ENCODE measurements at places on chromosomes 7 and 10. TPM values are rescaled to one million over a fixed set of nuclear protein-coding genes. Genes with fewer than 3 reads are reported as not detected.

Gene WNT8B
- total RNA-seq: not detected

DNA sequence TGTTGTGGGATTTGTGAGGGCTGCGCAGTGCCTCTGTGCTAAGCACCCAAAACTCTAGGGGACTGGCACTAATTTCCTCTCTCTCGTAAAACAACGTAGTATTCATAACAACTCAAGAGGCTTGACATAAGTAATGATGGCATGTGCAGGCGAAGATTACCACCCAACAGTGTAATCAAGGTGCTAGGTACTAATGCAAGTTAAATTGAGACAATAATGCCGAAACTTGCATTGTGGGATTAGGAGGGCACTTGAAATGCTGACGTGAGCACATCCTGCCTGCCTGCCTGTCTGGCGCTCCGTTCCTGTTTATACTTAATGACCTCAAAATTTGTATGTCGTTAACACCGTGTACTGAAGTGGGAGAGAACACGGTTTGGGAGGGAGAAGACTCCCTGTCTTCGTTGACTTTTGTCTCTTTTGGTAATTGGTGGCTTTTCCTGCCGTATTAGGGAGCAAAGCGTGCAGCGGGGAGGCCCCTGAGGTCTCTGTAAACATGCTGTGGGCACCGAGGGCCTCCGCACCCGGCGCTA is 139.0 kb downstream of the MGMT start:
- DNase-seq: no peak
- H3K4me3 ChIP-seq: no peak overlapping the region
- no peaks in the 10 kb centered on the region for H3K36me3 ChIP-seq
- no peak overlapping the region for H3K27ac ChIP-seq
- no peaks in the 10 kb centered on the region for H3K27me3 ChIP-seq

Gene NRF1
- 6.8 TPM for total RNA-seq

DNA sequence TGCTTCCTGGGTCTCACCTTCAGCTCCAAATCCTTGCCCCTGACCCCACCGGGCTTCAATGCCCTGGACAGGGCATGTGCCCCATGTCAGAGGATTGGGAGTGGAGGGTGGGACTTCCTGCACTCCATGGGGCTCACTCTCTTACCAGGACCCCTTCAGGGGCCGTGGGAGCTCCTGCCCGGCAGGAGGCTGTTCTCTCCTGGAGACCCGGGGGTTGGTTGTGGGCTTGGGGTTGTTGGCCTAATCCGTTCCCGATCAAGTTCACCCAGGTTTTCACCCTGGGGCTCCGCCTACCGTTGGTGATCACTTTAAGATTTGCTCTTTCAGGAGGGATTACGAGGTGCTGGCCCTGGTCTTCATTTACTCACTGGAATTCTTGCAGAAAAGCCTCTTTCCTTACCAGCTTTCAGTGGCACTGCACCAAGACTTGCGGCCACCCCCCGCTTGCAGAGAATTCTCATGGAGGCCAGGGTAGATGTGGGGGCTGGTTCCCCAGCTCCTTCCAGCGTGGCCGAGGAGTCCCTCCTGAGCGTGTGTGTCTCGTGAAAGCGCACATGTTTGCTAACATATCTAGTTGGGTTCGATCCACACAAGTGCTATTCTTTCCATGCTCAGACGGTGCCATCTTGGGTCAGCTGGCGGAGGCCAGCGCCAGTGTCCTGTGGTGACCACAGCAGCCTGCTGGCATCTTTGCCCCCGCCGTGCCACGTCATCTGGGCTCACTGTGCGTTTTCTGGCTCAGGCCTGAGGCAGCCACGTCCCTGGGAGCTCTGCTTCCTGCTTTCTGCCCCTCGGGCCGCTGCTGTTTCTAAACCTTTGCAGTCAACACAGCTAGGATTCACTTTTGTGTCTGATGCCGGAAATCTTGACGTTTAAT is 15.6 kb downstream of the PWWP2B start:
- DNase-seq: no peak
- H3K4me1 ChIP-seq: no peaks in the 10 kb centered on the region
- no peaks in the 10 kb centered on the region for H3K27me3 ChIP-seq
- no peak overlapping the region for H3K4me3 ChIP-seq
- peak overlapping the region; percentile 60 for H3K27ac ChIP-seq

GRCh38 chr10:104327745-104328645 is 10.3 kb downstream of the ITPRIP start:
- H3K27ac ChIP-seq: peak overlapping the region; percentile 47
- H3K27me3 ChIP-seq: no peaks in the 10 kb centered on the region

- H3K4me1 ChIP-seq: no peaks in the 10 kb centered on the region
- no peaks in the 10 kb centered on the region for H3K27me3 ChIP-seq
- DNase-seq: no peak
- H3K27ac ChIP-seq: no peak overlapping the region
- no peaks in the 10 kb centered on the region for H3K36me3 ChIP-seq
These were observed 16.1 kb upstream of the JCAD start for GRCh38 chr10:30075481-30075880.

DNA sequence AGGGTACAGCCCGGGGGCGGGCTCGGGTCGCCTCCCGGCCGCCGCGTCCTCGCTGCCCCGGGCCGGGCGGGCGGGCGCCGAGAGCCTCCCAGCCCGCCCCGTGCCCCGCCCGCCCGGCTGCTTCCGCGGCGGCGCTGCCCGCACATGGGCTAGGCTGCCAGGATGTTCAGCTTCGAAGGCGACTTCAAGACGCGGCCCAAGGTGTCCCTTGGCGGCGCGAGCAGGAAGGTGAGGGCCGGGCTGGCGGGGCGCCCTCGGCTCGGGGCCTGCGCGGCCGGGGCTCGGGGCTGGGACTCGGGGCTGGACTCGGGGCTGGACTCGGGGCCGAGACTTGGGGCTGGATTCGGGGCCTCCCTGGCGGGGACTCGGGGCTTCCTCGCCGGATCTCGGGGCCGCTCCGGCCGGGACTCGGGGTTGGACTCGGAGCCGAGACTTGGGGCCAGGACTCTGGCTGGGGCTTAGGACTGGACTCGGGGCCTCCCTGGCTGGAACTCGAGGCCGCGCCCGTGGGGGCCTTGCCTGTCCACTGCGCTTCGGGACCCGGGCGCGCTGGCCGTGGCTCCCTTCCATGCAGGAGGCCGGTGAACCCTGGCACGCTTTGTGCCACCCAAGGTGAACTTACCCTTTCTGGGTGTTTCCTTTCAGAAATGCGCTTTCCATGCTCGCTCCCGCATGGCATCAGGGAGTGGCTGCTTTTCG is 534 bp downstream of the UBE3C start:
- H3K36me3 ChIP-seq: no peaks in the 10 kb centered on the region
- peaks cover 12% of the 10 kb centered on the region for H3K4me1 ChIP-seq
- H3K27ac ChIP-seq: peak overlapping the region; percentile 72
- peak; percentile 62 for DNase-seq
- H3K27me3 ChIP-seq: no peaks in the 10 kb centered on the region
- H3K4me3 ChIP-seq: peak overlapping the region; percentile 64

Gene CLDN3
- 16.7 TPM for total RNA-seq

- DNase-seq: no peak
- no peak overlapping the region for H3K4me3 ChIP-seq
- no peaks in the 10 kb centered on the region for H3K27me3 ChIP-seq
- H3K27ac ChIP-seq: peak overlapping the region; percentile 76
- no peaks in the 10 kb centered on the region for H3K4me1 ChIP-seq
These were observed 150.1 kb upstream of the KLF6 start for GRCh38 chr10:3935141-3935540.

Gene TMEM176A
- 707 TPM for total RNA-seq

Gene TMEM178B
- total RNA-seq: under 0.01 TPM

DNA sequence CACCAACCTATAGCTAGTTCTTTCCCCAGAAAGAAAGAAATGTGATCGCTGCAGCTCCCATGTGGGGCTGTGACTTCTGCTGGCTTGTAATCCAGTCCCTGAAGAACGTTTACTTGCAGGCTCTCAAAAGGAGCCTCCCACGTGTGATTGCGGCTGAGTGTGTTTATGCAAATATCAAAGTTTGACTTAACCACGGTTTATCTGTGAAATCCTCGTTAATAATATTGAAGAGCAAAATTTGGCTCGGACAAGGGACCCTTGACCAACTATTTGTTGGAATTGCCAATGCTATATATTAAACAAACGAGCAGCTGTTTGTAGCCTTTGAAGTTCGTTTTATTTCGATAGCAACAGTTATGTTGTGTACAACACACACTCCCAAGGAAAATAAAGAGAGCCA is 470.1 kb upstream of the NRP1 start:
- no peaks in the 10 kb centered on the region for H3K4me1 ChIP-seq
- no peaks in the 10 kb centered on the region for H3K27me3 ChIP-seq
- H3K27ac ChIP-seq: no peak overlapping the region
- H3K4me3 ChIP-seq: no peak overlapping the region
- no peak for DNase-seq

- H3K4me1 ChIP-seq: no peaks in the 10 kb centered on the region
- no peak for DNase-seq
- no peak overlapping the region for H3K4me3 ChIP-seq
- no peaks in the 10 kb centered on the region for H3K27me3 ChIP-seq
These were observed 43.4 kb upstream of the CCDC7 start for GRCh38 chr10:32402499-32402898.

Gene MRLN
- not detected for total RNA-seq

GRCh38 chr10:132096223-132096622 is 30.5 kb downstream of the JAKMIP3 start:
- H3K36me3 ChIP-seq: no peaks in the 10 kb centered on the region
- H3K27ac ChIP-seq: no peak overlapping the region
- no peaks in the 10 kb centered on the region for H3K27me3 ChIP-seq
- no peak for DNase-seq

DNA sequence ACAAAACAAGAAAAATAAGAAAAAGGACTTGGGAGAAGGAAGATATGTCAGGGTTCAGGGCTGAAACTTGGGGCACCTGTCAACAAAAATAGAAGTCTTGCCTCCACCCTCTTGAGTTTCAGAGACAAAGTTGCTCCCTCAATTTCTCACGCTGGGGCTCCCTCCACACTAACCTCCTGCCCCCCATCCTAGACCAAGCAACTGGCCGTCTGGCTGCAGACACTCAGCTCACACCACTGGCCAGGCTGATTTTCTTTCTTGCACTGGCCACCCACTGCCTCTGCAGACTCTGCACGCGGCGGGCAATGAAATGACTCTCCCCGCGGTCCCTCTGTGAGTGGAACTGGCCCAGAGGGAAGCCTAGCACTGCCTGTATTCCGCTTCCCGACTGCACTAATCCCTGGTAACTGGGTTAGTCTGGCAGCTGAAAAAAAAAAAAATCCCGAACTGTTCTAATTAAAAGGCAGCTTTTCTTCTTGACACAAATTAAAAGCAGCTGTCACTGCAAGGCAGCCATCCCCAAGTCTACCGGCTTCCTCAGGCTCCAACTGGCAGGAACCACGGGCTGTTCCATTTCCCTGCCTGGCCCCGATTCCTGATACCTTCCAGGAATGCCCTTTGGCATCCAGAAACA is 83.5 kb downstream of the SPDYE5 start:
- H3K36me3 ChIP-seq: no peaks in the 10 kb centered on the region
- no peaks in the 10 kb centered on the region for H3K4me1 ChIP-seq
- H3K27me3 ChIP-seq: no peaks in the 10 kb centered on the region
- no peak overlapping the region for H3K4me3 ChIP-seq

DNA sequence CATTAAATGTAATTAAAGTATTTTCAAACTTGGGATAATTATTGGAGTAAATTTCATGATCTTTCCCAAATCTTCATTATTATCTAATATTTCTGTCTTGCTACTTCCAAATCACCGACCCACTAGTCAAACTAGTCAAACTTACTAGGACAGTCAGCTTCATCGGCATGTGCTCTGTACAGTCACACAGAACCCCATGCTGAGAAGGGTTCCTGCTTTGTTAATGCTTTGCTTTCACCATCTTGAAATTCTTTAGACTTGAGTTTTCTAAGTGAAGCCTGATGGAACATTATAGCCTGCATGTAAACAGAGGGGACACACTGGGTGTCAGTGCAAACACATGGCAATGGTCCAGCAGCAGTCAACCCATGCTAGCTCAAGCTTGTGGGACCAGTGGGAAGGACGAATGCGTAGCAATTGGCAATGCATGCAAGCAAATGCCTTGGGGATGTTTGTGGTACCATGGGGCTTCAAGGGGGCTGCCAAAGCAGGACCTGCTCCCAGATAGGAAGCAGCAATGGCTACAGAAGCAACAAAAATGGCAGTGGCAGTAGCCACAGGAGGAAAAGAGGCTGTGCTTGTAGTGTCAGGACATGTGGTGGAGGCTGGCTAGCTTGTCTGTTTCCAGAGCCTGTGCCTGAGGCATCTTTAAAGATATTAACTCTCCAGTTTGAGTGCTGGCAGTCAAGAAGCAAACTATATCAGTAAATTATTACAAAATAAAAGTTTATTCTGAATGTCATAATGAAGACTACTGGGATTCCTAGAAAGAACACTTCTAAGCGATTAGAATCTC is 441.1 kb upstream of the SEMA3D start:
- no peaks in the 10 kb centered on the region for H3K27me3 ChIP-seq
- no peaks in the 10 kb centered on the region for H3K4me1 ChIP-seq
- no peak for DNase-seq
- no peak overlapping the region for H3K27ac ChIP-seq

DNA sequence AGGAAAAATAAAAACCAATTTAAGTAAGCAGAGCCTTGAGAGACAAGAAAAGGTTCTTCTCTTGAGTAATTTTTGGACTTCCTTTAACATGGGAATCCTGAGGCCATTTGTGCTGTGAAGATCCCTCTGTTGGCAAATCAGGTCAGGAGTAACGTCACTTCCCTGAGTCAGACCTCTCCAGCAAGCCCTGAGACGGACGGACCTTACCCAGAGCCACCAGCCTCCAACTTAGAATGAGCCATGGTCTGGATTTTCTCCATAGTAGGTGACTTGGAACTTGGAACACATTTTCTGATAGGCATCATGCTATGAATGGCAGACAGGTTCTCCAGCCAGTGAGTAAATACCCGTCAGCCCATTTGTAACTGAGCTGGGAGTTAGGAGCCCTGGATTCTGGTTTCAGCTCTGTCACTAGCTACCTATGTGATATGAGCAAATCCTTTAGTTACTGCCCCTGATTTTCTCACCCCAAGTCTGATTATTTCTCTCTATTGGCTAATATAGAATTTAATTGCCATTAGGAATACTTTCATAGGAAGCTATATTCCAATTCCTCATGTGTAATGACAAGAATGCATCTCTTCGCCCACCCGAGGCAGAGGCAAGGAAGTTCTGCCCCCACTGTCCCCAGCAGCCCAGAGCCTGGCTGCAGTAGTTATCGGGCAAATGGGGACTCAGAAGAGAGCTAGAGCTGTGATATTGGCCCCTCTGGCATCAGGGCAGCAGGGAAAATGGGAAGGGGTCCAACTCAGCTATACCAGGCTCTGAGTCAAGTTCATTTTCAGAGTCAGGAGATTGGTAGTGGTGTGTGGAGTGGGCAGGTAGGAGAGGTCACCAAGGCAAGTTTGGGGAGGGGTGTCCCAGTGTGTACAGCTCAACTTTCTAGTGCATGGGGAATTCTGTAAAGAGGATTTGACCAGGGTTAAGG is 153.7 kb upstream of the AGK start:
- no peaks in the 10 kb centered on the region for H3K27me3 ChIP-seq
- H3K4me3 ChIP-seq: no peak overlapping the region
- no peaks in the 10 kb centered on the region for H3K36me3 ChIP-seq
- DNase-seq: no peak
- no peak overlapping the region for H3K27ac ChIP-seq
- H3K4me1 ChIP-seq: no peaks in the 10 kb centered on the region

- H3K27ac ChIP-seq: no peak overlapping the region
- no peaks in the 10 kb centered on the region for H3K27me3 ChIP-seq
- no peak for DNase-seq
- no peak overlapping the region for H3K4me3 ChIP-seq
These were observed 208.5 kb downstream of the RNLS start for GRCh38 chr10:88374392-88375175.

GRCh38 chr7:28301148-28301641 is 111.1 kb upstream of the CREB5 start:
- peak; percentile 75 for DNase-seq
- no peaks in the 10 kb centered on the region for H3K4me1 ChIP-seq
- peak overlapping the region; percentile 64 for H3K27ac ChIP-seq
- no peaks in the 10 kb centered on the region for H3K27me3 ChIP-seq
- H3K36me3 ChIP-seq: no peaks in the 10 kb centered on the region

Gene FBXL13
- 0.16 TPM for total RNA-seq

Gene MYH16
- not detected for total RNA-seq
